Posterior cingulate gyrus (tissue), 11 donors: ENCODE measurements at places on chromosomes 1 and 21.

DNA sequence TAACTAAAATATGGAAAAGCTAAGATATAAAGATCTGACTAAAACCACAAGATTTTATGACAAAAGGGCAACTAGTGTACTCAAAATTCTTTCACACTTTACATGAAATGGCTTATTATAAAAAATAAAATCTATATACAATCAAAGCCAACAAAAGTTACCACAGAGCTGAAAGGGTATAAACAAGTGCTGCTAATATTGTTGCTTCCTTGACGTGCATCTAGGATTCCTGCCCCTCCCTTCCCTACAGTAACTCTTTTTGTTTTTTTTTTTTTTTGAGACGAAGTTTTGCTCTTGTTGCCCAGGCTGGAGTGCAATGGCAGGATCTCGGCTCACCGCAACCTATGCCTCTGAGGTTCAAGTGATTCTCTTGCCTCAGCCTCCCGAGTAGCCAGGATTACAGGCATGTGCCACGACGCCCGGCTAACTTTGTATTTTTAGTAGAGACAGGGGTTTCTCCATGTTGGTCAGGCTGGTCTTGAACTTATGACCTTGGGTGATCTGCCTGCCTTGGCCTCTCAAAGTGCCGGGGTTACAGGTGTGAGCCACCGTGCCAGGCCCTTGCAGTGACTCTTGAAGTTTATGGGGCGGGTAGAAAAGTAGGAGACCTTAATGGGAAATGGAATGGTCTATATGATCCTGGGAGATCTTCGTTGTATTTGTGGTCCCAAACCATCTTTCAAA lies 4.5 kb downstream of the SRSF4 start:
- no peak for DNase-seq

DNA sequence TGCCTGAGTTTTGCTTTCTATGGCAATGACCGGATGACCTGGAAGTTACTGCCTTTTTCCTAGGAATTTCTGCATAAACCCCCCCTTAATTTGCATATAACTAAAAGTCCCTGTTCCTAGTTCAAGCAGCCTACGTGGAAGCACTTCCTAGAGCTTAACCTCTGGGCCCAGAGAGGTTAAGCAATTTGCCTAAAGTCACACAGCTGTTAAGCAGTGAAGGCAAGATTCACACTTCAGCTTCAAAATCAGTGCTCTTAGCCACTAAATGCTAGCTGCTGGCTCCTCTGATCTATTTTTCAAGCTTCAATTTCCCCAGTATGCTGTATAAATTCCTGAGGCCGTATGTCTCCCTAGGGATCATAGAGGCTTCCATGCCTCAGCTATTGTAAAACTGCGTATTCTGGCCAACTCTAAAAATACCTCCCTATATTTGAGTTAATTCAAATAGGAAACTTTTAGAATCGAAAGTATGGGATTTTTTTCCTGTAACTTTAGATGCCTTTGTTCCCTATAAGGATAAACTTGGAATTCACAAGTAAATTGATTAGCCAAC lies 53.1 kb upstream of the CD5L start:
- DNase-seq, result no peak

DNA sequence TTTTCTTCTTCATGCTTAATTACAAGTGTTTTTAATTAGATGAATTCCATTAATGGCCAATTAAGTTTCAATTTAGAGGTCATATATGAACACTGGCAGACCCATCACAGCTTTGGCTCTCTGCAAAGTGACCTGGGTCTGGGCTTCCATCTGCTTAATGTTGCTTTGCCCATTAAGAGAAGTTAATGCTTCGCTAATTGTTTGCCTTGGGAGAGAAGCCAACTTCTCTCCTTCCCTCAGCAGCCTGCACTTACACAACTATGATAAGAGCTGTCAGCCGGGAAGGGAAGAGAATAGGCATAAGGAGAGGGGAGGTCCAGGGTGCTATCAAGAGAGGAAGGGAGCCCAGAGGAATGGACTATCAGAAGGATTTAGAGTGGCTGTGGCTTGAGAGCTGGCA lies 29.0 kb upstream of the CCDC190 start:
- DNase-seq, result no peak

DNA sequence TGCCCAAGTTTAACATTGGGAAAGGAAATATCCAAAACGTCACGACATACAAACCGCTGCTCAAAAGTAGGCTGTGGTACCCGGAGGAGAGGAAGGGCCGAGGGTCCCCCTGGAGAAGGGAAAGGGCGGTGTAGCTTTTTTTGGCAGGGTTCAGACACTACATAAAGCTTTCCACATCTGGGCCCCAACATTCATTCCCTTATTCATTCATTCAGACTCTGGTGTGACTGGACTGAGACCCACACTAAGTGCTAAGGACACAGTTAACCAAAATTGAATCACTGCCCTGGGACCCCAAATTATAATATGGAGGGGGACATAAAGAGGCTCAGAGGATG lies 10.3 kb upstream of the COL8A2 start:
- no peak for DNase-seq

- no peak for DNase-seq
Observed at GRCh38 chr1:102174259-102174863, 177.6 kb upstream of the OLFM3 start.

- DNase-seq, result peak; percentile 57
Observed at GRCh38 chr21:42147386-42148020, 71.4 kb upstream of the ABCG1 start.

DNA sequence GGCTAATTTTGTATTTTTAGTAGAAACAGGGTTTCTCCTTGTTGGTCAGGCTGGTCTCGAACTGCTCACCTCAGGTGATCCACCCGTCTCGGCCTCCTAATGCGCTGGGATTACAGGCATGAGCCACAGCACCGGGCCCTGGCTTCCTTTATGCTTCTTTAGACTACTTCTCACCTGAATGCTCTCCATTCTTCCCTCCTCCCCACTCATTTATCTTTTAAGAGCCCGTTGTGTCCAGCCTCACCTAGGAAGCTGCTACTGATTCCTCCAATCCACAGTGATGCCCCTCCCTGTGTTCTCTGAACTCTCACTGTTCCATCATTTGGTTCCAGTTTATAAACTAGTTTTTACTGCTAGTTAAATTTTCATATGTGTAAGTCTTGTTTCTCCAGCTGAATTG lies 44.9 kb upstream of the NR5A2 start:
- DNase-seq, result no peak

DNA sequence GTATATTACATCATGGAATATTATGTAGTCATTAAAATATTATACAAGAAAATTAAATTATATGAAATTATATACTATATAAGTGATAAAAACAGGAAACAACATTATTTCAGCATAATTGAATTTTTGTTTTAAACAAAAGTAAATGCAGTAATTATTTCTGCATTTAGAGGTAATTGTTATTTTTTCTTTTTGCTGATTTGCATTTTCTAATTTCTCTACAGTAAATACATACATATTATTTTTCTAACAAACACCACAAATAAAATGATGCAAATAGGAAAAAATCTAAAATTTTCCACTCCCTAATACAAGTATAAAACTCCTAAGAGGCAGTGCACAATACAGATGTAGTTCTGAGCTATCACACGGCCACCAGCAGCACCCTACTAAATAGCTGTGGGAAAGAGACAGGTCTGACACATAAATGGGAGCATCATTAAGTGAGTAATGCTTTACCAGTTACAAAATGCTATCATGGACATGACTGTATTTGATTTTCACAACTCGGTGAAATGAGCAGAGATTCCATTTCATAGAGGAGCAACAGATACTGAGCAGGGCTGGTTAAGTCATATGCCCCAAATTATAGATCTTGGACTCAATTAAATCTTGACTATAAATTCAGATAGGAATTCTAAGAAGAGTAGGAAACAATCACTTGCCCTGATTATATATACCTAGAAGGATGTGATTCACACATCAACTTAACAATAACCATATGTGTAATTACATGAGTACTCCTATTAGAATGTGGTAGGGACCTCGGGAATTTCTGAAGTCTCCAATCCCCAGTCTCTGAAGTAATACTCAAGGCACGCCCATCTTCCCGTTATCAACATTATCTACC lies 49.0 kb downstream of the NRIP1 start:
- no peak for DNase-seq

GRCh38 chr1:155931332-155932038 lies 2.7 kb downstream of the KHDC4 start:
- DNase-seq, result no peak

- no peak for DNase-seq
Observed at GRCh38 chr1:82829527-82829926, 1028.8 kb downstream of the ADGRL2 start.

DNA sequence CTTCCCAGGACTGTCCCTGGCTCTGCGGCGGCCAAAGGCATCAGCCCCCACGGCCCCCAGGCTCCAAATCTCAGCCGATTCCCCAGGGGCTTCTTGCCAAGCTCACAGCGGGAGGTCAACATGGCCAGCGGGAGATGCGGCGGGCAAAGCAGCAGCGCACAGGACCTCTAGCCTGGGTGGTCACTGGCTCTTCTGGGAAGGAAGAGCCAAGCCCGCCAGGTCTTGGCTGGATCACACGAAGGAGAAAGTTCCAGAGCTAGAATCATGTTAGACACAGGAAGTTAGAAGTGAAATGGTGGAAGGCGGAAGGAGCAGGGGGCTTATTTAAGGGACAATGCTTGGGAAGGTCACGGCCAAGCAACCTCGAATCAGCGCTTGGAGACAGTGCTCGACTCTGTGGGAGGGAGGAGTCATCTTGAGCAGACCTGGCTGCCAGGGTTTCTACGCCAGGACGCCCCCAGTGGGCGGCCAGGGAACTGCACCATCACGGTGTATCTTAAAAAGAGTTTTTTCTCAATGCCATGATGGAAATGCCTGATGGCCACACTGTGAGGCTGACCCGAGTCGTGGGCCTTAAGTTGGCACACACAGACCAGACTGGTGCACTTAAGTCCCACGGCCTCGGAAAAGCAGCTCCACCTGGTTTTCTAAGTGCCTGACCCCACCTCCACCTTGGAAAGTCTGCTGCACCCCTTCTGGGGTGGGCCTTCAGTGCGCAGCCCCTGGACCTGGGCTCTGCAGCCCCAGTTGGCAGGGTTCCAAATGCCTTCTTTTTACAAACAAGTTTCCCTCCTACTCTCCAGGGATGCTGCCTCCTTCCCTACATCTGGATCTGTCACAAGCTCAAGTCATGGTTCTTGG lies 29.3 kb downstream of the SLC66A1 start:
- DNase-seq, result peak; percentile 63

- DNase-seq, result no peak
Observed at GRCh38 chr1:169108863-169109560, 2.5 kb downstream of the ATP1B1 start.

DNA sequence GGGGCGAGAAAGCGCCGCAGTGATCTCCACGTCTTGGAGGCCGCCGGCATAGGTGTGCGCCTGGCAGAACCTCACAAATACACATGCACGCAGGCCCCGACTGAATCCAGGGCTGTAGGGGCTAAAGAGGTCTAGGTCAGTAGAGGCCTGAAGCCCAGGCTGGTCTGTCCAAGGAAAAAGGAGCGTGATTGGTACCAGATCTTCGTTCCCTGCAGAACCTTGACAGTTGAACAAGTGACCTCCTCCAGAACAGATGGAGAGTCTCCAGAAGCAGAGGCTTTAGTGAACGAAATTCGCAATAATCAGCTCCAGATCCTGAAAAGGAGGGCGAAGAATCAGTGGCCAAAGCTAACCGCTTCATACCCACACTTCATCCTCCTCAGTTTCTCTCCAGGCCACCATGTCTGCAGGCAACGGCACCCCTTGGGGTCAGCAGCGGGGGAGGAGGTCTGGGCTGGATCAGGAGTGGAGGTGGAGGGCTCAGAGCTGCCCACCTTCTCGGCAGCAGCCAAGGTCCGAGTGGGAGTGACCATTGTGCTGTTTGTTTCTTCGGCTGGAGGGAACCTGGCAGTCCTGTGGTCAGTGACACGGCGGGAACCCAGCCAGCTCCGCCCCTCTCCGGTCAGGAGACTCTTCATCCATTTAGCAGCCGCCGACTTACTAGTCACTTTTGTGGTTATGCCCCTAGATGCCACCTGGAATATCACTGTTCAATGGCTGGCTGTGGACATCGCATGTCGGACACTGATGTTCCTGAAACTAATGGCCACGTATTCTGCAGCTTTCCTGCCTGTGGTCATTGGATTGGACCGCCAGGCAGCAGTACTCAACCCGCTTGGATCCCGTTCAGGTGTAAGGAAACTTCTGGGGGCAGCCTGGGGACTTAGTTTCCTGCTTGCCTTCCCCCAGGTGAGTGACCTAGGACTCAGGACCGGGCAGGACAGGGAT lies 749 bp upstream of the PEX11B start:
- peak; percentile 39 for DNase-seq

- peak; percentile 53 for DNase-seq
Observed at GRCh38 chr1:201460814-201461644, 8.0 kb downstream of the PHLDA3 start.
